ENCODE measurements at places on chromosomes 12 and 14. TPM values are rescaled to one million over a fixed set of nuclear protein-coding genes. Genes with fewer than 3 reads are reported as not detected.

The TAS2R19 gene
- 4.6 TPM for total RNA-seq

The APOLD1 gene
- total RNA-seq, result 18.9 TPM

The ULK1 gene
- 33.4 TPM for total RNA-seq

The RASSF9 gene
- total RNA-seq, result 10.1 TPM

The EID3 gene
- total RNA-seq, result 5.0 TPM

The FLRT2 gene
- total RNA-seq, result 16.6 TPM

The PRICKLE1 gene
- 21.7 TPM for total RNA-seq

The ABCD4 gene
- 61.3 TPM for total RNA-seq

The HOTAIR gene
- total RNA-seq, result 0.76 TPM

The MAPKAPK5 gene
- total RNA-seq, result 45.7 TPM

The DDX51 gene
- total RNA-seq, result 19.6 TPM

The POLE2 gene
- total RNA-seq, result 2.6 TPM

The BEST3 gene
- 0.57 TPM for total RNA-seq

The GALNT9 gene
- 20.7 TPM for total RNA-seq

The HOXC5 gene
- 4.8 TPM for total RNA-seq

The FAM186B gene
- total RNA-seq, result 0.85 TPM

The FGF6 gene
- total RNA-seq, result not detected

The TAS2R7 gene
- total RNA-seq, result not detected

The CISTR gene
- total RNA-seq, result not detected

The KIF26A gene
- 12.3 TPM for total RNA-seq

The GALNT16 gene
- 13.1 TPM for total RNA-seq

The DDHD1 gene
- 11.9 TPM for total RNA-seq

The LHX5 gene
- total RNA-seq, result not detected

The NANOG gene
- 0.16 TPM for total RNA-seq

The SDS gene
- 1.0 TPM for total RNA-seq

The REM2 gene
- 0.63 TPM for total RNA-seq

The GRIP1 gene
- total RNA-seq, result 18.4 TPM
